Activated CD8-positive, alpha-beta memory T cell treated with anti-CD3 and anti-CD28 coated beads for 1 hour (primary cell): ENCODE measurements at places on chromosomes 5 and 9.

DNA sequence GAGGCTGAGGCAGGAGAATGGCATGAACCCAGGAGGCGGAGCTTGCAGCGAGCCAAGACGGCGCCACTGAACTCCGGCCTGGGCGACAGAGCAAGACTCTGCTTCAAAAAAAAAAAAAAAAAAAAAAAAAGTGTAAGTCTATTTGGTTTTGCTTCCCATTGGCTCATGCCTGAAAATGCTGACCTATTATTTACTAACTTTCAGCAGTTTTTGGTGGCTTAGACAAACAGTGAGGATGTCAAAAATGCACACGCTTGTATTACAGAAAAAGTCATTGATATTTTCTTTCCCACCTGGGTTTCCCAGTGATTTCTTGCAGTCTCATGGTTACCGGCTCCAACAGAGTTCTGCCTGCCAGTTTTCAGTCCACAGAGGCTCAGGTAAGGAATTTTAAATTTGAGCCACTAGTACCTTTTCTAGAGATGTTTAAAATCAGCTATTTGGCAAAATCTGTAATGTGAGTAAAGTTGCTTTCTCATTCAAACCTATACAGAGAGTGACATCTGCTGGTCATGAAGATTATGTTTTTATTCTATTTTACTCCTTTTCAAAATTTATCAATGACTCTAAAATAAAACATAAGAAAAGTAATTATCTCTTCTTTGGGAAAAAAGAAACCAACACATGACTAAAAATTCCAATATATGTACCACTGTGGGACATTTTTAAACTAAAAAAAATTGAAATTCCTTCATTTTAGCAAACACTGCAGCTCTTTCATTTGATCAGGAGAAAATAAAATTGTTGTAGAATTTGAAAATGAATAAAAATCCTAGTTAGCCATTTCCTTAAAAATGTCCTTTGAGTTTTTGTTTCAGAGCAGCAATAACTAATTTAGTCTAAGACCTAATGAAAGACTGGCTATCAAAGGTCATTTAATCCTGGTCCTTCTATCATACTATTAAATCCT lies 8.8 kb downstream of the FAM200C start:
- no peak for DNase-seq

- DNase-seq = no peak
Measured at GRCh38 chr5:141821430-141821925, 56.7 kb downstream of the PCDH1 start.

GRCh38 chr5:175855041-175855720 lies 16.2 kb upstream of the CPLX2 start:
- DNase-seq = no peak

DNA sequence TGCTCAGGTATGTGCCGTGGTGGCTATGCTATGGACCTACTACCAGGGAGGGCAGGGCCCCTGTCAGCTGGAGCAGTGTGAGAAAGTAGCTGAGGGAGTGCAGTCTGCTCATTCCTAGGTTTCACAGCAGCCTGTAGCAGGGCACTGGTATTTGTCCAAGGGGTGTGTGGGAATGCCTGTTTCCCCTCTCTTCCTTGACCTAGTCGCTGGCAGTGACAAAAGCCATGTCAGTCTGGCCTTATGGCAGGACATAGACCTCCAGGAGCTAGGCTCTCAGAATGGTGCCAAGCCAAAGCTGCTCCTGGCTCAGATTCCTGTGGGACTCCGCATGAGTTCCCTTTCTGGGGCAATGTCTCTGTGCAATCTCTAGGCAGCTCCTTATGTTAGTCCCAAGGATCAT lies 253.9 kb upstream of the TYRP1 start:
- DNase-seq = no peak

DNA sequence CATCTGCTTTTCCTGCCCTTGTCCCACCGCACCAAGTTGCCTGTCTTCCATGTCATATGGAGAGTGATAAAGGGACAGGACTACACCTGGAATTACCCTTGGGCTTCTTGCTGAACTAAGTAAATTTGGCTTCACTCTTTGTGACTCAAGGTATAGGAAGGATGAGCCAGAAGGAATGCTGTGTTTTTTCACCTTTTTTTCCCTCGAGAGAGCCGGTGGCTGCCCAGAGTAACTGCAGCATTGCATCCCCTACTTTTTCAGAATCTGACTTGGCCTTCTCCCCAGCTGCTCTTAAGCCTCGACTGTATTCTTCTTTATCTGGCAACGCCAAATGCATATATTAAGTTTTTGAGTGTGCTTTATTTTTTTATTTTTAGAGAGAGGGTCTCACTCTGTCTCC lies 38.4 kb downstream of the RCL1 start:
- no peak for DNase-seq

GRCh38 chr5:64074533-64074932 lies 91.1 kb upstream of the RNF180 start:
- no peak for DNase-seq

- DNase-seq = no peak
Measured at GRCh38 chr5:113778147-113778546, 264.7 kb downstream of the YTHDC2 start.

DNA sequence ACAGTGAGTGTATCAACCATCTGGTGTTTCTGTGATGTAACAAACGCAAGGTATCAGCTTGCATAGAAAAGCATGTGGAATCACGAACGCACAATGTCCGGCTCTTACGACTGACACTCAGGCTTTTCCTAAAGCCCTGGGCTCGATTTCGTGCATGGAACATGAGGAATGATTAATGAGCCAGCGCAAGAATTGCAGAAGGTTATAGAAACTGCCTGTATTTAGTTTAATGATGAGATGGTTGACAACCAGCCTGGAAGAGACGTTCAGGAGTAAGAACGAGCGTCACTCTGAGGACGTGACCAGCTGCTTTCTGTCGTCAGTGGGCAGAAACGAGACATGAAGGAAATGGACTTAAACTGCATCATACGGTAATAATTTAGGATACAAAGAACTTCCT lies 497.6 kb downstream of the IRX1 start:
- no peak for DNase-seq

- DNase-seq = no peak
Measured at GRCh38 chr5:180875860-180876426, 14.9 kb upstream of the ZFP62 start.

- no peak for DNase-seq
Measured at GRCh38 chr5:178740921-178741320, 10.5 kb upstream of the ZNF354A start.

- no peak for DNase-seq
Measured at GRCh38 chr5:59790376-59790775, 103.2 kb downstream of the PDE4D start.

- DNase-seq = no peak
Measured at GRCh38 chr5:170380361-170380951, 8.7 kb downstream of the KCNMB1 start.

- DNase-seq = peak; percentile 52
Measured at GRCh38 chr5:134090522-134090921, 24.0 kb upstream of the TCF7 start.

GRCh38 chr5:149583394-149583793 lies 2.1 kb downstream of the ARHGEF37 start:
- no peak for DNase-seq

DNA sequence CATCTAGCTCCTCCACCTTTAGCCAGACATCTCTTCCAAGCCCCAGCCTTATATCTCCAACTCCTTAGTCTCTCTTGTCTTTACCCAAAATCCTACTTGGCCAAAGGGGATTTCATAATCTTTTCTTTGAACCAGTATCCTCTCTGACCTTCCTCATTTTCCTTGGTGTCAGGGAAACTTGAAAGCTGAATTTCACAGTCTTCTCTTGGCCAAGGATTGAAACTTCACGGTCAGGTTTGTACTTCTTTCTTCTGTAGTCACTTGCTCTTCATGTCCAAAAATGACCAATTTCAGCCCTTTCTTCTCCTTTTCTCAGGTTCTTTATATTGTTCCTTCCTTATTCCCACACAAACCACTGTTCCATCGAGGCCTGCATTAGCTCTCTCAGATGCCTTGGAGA lies 473.7 kb upstream of the KLF4 start:
- no peak for DNase-seq

GRCh38 chr5:171311322-171312077 lies 2.5 kb downstream of the TLX3 start:
- DNase-seq = no peak

DNA sequence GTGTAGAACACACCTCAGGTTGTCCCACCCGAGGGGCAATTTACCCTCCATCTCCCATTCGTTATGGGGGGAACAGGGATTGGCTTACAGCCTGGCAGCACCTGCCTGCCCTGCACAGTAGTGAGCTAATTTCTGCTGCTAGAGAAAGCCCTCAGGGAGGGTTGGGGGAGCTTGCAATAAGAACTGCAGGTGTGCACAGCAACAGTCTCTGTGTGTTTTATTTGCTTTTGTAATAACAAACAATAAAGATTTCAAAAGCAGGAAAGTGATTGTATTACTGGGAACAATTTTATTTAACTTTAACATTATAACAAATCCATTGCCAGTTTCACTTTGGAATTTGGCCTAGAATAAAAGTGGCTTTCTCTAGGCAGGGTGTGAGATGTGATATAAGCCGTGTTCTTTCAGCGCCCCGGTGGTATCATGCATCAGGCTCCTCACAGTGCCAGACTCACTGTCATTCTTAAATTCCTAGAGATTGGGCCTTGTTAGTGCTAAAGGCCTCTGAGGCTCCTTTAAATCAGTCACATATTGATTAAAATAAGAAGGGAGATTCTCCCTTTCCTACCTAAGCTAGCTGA lies 81.1 kb downstream of the RMI1 start:
- DNase-seq = no peak

GRCh38 chr5:1541702-1542400 lies 18.1 kb upstream of the LPCAT1 start:
- DNase-seq = no peak

DNA sequence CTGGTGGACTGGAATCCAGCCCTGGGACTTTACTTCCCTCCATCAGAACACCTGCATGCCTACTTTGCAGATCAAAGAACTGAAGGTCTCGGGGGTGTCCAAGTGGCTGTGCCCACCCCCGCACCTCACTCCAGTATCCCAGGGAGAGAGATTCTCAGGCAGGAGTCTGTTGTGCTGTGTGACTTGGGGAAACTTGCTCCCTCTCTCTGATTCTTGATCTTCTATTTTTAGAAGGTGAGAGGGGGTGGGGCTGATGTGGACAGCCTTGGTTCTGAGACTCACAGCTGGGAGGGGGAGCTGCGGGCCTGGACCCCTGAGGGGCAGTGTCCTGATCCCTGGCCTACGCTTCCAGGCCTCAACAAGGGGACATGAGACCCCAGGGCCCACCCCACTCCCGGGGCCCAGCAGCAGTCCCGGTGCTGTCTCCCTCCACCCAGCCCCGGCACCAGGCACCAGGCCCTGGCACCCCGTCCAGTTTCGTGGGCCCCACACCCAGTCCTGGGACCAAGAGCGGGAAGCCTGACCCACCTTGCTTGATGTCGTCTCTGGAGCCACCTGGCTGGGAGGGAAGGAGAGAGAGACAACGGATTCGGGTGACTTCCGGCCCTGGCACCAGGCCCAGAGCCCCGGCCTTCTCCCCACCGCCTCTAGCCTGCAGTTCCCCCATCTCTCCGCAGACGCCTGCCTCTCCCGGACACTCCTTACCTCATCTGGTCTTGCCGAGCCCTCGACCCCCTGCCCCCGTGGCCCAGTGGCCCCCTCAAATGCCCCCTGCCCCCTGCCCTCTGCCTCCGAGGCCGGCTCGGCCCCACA lies 74.0 kb upstream of the SPTLC1 start:
- no peak for DNase-seq

DNA sequence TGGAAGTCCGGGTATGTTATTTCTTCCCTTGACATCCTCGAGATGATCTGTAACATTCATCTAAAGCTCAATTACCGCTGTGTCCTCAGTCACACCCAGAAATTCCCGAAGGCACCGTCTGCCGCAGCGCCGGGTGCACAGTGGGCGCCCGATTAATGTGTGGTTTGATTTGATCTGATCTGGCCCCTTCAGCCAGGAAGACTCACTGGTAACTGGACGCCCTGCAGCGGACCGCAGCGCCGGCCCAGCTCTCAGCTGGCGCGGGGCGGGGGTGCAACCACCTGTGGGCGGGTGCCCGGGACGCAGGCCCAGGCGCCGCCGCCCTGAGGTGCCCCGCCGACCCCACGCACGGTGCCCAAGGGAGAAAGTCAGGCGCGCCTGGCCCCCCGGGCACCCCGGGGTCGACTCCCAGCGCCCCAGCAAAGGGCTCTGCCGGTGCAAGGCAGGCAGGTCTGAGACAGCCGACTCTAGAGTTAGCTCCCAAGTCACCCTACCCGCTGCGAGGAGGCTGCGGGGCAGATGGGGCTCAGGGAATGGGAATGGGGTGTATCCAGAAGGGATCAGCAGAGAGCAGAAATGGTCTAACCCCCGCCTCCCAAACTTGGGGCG lies 1.7 kb downstream of the EPB41L4B start:
- DNase-seq = no peak

GRCh38 chr9:589723-590122 lies 251.8 kb upstream of the DMRT1 start:
- no peak for DNase-seq

DNA sequence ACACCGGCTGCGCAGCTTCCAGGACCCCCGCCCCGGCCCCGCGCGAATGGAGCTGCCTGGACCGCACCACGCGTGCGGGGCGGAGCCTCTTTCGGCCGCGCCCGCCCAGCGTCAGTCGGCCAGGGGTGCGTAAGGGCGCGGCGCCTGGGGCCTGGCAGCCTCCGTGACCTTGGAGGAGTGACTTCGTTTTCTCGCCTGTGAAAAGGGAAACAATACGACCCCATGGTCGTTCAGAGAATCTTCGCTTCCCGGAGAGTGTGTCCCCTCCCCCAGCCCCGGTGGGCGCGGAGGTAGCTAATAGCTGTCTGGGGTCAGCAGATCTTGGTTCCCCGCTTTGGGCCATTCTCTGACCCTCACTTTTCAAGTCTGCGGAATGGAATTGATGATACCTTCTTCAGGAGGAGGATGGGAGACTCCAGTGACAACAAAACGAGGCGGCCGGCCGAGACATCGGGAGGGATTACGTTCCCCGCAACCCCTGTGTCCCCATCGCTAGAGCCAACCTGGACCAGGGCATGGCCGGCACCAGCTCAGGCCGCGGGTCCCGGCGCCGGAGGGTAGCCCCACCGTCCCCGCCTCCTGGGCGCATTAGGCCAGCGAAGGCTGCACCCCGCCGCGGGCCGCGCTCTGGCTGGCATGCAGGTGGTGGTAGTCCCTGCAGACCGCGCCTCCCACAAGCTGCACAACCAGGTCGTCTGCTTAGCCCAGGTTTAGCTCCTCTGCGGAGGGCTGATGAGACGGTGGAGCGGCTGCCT lies 5.5 kb upstream of the CDHR2 start:
- DNase-seq = peak; percentile 52

DNA sequence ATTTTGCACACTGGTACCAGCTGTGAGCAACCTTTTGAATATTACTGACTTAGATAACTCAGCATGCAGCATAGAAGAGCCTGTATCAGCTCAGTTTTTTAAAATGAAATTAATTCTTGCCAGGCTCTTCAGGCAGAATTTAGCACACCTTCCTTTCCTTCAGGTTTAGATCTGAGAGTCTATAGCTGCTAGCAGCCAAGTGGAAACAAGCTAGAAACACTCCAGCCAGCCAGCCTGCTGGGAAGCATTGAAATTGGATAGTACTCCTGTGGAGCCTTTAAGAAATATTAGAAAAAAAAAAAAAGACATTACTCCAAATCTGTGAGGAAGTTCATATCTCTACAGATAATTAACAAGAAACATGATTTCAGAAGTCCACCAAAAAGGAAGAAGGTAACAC lies 812.2 kb downstream of the DTWD2 start:
- no peak for DNase-seq

GRCh38 chr5:112372543-112372942 lies 46.5 kb downstream of the EPB41L4A start:
- DNase-seq = no peak
